Activated CD4-positive, alpha-beta memory T cell treated with anti-CD3 and anti-CD28 coated beads for 36 hours (primary cell): ENCODE measurements at places on chromosomes 3 and 15. TPM values are rescaled to one million over a fixed set of nuclear protein-coding genes. Genes with fewer than 3 reads are reported as not detected.

Gene CNTN4
- total RNA-seq = not detected

Gene CPLX3
- not detected for total RNA-seq

Gene FILIP1L
- total RNA-seq = 0.17 TPM

Gene MGLL
- 0.31 TPM for total RNA-seq

Gene GPR62
- not detected for total RNA-seq

Gene KAT2B
- 43.4 TPM for total RNA-seq

- peaks cover 14% of the 10 kb centered on the region for H3K36me3 ChIP-seq
- no peak overlapping the region for H3K27ac ChIP-seq
- H3K4me3 ChIP-seq = no peak overlapping the region
- no peak for DNase-seq
- peaks cover 2% of the 10 kb centered on the region for H3K4me1 ChIP-seq
Observed at GRCh38 chr3:15592968-15593367, 8.4 kb downstream of the HACL1 start.

DNA sequence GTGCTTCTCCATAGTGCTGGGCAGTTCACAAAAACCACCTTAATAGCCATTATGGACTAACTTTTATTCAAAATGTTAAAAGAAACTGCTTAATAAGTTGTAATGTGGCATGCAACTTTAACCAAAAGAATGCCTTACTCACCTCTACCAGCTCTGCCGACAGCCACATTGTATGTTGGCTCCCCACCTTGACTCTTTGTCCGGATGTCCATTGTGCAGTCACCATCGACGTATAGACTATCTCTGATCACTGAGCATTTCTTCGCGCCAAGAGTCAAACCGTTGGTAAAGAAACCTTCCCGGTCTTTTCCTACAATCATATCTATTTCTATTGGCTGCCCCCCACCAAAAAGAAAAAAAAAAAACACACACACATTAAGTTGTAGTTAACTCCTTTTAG is 2.5 kb downstream of the PFN2 start:
- H3K27me3 ChIP-seq = peaks cover 12% of the 10 kb centered on the region
- H3K4me3 ChIP-seq = no peak overlapping the region
- H3K27ac ChIP-seq = no peak overlapping the region
- no peaks in the 10 kb centered on the region for H3K36me3 ChIP-seq
- DNase-seq = no peak
- peaks cover 11% of the 10 kb centered on the region for H3K4me1 ChIP-seq

GRCh38 chr3:71521940-71522876 is 61.3 kb downstream of the FOXP1 start:
- no peak overlapping the region for H3K4me3 ChIP-seq
- peaks cover 9% of the 10 kb centered on the region for H3K4me1 ChIP-seq
- DNase-seq = no peak
- no peaks in the 10 kb centered on the region for H3K27me3 ChIP-seq
- H3K36me3 ChIP-seq = no peaks in the 10 kb centered on the region
- no peak overlapping the region for H3K27ac ChIP-seq

GRCh38 chr15:23570486-23570885 is 5.0 kb downstream of the MKRN3 start:
- no peak overlapping the region for H3K4me3 ChIP-seq
- H3K27me3 ChIP-seq = no peaks in the 10 kb centered on the region
- no peaks in the 10 kb centered on the region for H3K36me3 ChIP-seq
- H3K4me1 ChIP-seq = peaks cover 3% of the 10 kb centered on the region

GRCh38 chr3:167870759-167871158 is 135.2 kb downstream of the SERPINI1 start:
- no peak for DNase-seq
- no peaks in the 10 kb centered on the region for H3K4me1 ChIP-seq
- no peak overlapping the region for H3K4me3 ChIP-seq
- H3K36me3 ChIP-seq = no peaks in the 10 kb centered on the region
- H3K27ac ChIP-seq = no peak overlapping the region

DNA sequence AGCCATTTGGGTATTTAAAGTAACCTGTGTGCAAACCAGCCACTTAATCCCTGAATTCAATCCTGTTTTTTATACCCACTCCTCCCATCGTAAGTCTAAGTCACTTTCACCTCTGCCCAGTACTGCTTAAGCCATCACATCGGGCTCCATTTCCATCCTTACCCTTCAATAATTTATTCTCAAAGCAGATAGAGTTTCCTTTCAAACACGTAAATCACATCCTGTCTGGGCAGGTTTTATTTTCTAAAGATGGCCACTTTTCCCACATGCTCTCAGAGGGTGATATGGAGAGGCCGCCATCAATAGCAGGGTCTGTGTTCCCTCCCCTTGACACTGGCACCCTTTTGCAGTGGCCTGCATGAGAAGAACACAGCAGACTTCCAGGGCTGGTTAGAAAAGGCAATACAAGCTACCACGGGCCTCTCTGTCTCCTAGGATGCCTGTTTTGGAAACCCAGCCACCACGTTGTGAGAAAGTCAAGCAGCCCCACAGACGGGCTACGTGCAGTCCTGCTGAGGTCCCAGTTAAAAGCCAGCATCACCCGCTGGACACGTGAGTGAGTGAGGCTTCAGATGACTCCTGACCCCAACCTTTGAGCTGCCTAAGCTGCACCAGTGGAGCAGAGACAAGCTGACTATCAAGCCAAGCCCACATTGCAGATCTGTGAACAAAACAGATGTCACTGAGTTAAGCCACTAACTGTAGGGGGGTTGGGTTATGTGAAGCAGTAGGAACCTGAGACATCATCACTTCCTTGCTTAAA is 241.8 kb upstream of the SLCO3A1 start:
- H3K4me1 ChIP-seq = no peaks in the 10 kb centered on the region
- H3K27me3 ChIP-seq = peaks cover 4% of the 10 kb centered on the region
- no peak for DNase-seq
- no peak overlapping the region for H3K27ac ChIP-seq
- no peak overlapping the region for H3K4me3 ChIP-seq

- peaks cover 12% of the 10 kb centered on the region for H3K36me3 ChIP-seq
- DNase-seq = peak; percentile 23
- H3K27ac ChIP-seq = no peak overlapping the region
- no peaks in the 10 kb centered on the region for H3K27me3 ChIP-seq
Observed at GRCh38 chr3:126908752-126909275, 74.1 kb upstream of the PLXNA1 start.

- no peak overlapping the region for H3K27ac ChIP-seq
- peaks cover 10% of the 10 kb centered on the region for H3K4me1 ChIP-seq
- no peak for DNase-seq
- H3K4me3 ChIP-seq = no peak overlapping the region
- peaks cover 30% of the 10 kb centered on the region for H3K27me3 ChIP-seq
Observed at GRCh38 chr15:68581725-68582124, 2.9 kb downstream of the CORO2B start.

DNA sequence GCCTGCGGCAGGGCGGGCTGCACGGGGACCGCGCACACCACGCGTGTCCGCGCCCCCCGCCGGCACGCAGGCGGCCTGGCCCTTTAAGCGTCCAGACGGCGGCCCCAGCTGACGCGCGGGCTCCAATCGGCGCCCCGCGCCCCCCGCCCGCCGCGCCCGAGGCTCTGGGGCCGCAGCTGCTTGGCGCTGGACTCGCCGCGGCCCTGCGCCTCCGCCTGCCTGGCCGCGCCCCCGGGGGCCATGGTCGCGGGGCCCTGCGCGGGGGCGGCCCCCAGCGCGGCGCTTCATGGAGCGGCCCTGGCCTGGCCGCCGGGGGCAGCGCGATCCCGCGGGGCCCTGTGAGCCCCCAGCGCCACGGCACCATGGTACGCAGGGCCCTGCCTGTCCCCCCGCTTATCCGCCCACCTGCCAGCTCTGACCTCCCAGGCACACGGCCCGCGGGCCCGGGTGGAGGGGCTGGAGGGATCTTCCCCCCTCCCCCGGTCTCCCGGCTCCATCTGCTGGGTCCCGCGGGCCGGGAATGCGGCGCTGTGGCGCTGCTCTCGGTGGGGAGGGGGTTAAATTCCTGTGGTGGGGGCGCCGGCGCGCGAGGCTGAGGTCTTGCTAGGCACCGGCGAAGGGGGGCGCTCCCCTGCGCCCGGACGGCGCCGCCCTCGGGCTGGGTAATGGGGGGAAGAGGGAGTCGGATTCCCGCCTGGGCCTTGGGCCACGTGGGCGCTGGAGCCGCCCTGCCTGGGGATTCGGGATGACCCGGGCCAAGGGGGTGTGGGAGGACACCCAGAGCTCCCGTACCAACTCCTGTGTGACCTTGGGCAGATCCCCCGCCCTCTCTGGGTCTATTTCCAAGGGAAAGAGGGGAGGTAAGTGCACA is 1.1 kb downstream of the ZBTB47 start:
- H3K4me3 ChIP-seq = peak overlapping the region; percentile 41
- no peaks in the 10 kb centered on the region for H3K36me3 ChIP-seq
- no peak overlapping the region for H3K27ac ChIP-seq
